ENCODE measurements at places on chromosomes 1 and 21.

DNA sequence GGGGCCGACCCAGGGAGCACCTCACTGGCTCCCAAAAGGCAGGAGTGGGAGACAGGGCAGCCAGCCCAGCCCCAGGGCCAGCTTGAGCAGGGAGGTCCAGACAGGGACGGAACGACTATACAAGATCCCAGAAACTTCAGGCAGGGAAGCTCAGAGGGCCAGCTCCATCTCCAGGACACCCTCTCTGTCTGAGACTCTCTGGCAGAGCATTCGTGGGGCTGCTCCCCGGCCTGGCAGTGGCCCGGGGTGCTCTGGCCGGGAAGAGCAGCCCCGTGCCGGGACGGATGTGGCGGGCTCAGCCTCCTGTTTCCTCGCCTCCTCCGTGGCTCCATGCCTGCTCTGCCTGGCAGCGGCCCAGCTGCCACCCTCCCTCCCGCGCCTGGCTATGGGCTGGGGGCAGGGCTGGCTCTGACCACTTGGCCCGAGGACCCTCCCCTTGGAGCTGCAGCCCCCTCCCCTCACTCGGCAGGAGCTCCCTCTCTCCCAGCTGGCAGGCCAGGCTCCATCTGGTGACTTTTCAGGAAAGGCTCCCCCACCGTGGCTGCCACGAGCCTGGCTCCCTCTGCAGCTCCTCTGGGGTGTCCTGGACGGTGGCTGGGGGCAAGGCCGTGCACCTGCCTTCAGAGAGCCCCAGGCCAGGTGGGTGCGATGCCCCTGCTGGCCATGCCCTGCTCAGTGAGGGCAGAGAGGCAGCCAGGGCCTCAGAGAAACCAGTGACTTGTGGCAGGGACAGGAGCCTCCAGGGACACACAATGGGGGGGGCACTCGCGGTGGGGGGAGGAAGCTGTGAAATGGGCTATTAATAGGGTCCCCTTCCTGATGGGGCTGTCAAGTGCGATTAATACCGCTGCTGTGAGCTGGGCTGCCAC is 5.6 kb upstream of the PLCH2 start:
- DNase-seq, result no peak

- DNase-seq, result peak; percentile 43
Measured at GRCh38 chr1:209398313-209398991, 185.1 kb upstream of the CAMK1G start.

DNA sequence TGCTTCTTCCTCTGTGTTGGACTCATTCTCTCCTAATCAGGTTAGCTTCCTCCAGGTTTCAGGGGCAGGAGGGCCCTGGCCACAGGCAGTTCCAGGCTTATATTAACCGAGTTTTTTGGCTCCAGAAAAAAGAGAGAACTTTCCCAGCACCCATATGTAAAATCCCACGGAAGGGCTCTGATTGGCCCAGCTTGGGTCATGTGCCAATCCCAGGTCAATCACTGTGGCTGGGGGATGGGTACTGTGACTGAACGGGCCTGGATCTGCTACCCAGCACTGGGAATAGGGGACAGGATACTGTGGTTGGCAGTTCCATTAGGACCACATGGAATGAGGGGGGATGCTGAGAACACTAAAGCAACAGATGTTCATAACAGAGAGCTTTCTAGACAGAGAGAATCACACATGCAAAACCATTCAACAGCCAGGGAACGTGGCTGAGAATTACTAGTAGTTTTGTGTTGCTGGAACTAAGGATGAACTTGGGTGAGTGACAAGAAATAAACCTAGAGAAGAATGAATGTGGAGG is 51.1 kb upstream of the NEK2 start:
- no peak for DNase-seq

DNA sequence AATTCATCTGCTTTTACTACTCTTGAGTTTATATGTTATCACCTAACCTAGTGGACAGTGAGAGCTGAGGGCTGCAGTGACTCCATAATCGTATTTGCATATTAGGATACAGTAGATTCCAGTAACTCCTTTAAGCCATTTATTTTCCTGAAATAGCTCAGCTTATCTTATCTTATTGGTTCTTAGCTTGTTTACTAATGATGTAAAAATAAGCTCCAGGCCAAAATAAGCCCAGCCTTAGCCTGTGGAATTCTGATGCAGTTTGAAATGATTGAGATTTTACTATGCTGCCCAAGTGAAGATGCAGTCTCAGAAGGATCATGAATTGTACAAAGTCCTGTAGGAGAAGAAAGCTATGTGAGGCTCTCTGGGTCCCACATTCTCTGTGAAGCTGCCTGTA is 18.1 kb downstream of the ATP1A1 start:
- DNase-seq, result no peak

- DNase-seq, result no peak
Measured at GRCh38 chr1:109369167-109369746, 28.5 kb downstream of the SORT1 start.

- no peak for DNase-seq
Measured at GRCh38 chr1:112798292-112798691, 83.2 kb upstream of the PPM1J start.

GRCh38 chr1:40053138-40053887 is 12.8 kb downstream of the CAP1 start:
- no peak for DNase-seq

DNA sequence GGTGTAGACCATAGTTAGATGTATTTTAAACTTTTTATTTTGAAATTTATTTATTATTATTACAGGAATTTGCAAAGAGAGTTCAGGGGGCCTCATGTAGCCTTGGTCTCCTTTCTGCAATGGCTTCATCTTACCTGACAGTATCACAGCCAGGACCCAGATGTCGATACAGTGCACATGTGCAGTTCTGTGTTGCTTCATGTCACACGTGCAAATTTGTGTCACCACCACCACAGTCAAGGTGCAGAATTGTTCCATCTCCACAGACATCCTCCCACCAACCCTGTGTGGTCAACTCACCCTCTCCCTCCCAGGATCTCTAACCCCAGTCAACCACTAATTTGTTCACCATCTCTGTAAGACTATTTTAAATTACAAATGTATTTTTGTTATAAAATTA is 184.5 kb downstream of the CAMTA1 start:
- DNase-seq, result no peak

DNA sequence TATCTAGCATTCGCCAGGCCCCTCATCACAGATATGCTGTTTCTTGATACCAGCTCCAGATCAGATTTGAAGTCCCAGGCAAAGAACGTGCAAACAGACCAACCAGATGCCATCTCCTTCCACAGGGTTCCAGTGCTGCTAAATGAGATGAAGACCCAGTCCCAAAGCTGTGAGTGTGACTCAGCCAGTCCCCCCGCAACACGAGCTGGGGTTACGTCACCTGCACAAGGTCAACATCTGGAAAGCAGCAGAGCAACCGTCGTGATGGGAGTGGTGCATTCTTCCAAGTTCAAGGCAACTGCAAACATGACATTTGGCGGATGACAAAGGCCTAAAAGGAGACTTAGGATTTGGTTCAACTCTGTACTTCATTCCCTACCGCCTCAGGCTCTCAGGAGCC is 69.6 kb upstream of the TIAM1 start:
- DNase-seq, result no peak

DNA sequence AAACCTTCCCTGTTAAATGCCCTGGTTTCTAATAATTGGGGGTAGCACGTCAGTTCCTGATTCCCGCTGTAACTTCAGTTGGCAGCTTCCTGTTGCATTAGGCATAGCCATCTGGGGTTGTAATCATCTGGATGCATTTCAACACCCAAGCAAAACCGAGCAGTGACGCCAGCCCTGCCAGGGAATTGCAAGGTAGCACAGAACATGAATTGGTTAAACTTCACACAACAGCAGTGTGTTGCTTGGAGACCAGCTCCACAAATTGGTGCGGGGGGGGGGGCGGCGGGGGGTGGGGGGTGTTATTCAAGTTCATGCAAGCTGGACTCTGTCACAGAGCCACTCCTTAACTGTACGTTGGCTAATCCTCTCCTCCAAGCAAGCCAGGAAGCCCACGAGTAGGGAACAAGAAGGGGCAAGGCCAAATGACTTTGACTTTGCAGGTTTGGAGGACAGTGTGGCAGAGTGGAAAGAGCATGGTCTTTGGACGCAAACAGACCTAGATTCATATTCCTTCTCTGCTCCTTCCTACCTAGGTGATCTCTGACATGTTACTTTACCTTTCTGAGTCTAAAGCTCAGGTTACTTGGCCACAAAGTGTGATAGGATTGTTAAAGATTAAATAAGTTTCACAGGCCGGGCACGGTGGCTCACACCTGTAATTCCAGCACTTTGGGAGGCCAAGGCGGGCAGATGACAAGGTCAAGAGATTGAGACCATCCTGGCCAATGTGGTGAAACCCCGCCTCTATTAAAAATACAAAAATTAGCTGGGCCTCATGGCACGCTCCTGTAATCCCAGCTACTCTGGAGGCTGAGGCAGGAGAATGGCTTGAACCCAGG is 4.7 kb downstream of the LAX1 start:
- DNase-seq, result no peak

GRCh38 chr1:153538315-153538821 is 2.4 kb downstream of the S100A5 start:
- no peak for DNase-seq

- no peak for DNase-seq
Measured at GRCh38 chr1:198620218-198620617, 18.6 kb upstream of the PTPRC start.

- no peak for DNase-seq
Measured at GRCh38 chr1:151012684-151013471, 4.6 kb downstream of the PRUNE1 start.

- DNase-seq, result no peak
Measured at GRCh38 chr1:203765029-203765837, at the start of gene LAX1. Gene LAX1, plus strand, starts transcription at chr1:203765183. Its CDS starts 383 bp downstream, at chr1:203765566.

- DNase-seq, result no peak
Measured at GRCh38 chr1:230230273-230230672, 163.2 kb downstream of the GALNT2 start.

DNA sequence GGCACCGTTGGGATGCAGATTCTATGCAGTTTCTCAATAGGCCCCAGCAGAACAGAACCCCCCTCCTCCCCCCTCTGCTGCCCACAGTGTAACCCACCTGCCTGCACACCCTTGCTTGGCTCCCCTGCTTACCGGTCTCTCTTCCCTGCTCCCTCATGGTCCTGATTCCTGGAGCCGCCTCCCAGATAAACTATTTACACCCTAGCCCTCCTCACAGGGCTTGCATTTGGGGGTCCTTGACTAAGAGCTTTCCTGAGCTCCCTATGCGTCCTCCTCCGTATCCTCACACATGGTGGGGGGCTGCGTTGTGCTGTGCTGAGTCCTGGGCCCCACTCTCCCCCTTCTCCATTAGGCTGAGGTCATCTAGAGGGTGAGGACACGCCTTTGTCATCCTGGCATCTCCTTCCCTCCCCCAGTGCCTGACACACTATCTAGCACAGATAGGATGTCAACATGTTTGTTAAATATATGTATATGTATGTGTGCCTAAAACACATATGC is 121.9 kb downstream of the GRIK3 start:
- no peak for DNase-seq

GRCh38 chr1:25821630-25822091 is 1.9 kb downstream of the MTFR1L start:
- no peak for DNase-seq

DNA sequence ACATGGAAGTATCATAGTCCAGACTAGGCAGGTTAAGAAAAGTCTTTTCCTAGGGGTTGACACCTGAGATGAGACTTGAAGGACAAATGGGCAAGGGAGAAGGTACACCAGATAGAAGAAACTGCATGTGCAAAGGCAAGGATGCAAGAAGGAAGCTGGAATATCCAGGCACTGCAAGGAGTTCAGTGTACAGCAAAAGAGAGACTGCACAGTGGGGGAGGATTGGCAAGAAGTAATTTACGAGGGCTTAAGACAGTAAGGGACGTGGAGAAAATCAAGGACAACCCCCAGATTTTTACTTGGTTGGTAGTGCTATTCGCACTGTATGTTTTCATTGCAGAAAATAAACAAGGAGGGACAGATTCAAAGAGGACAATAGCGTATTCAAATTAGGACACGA is 58.5 kb downstream of the DNM3 start:
- no peak for DNase-seq

- no peak for DNase-seq
Measured at GRCh38 chr21:31443736-31444521, 99.9 kb upstream of the TIAM1 start.

- no peak for DNase-seq
Measured at GRCh38 chr1:29119121-29119929, 4.4 kb downstream of the TMEM200B start.

- no peak for DNase-seq
Measured at GRCh38 chr1:67031121-67031858, 22.7 kb downstream of the SLC35D1 start.

- no peak for DNase-seq
Measured at GRCh38 chr1:53367503-53368313, 39.8 kb upstream of the LRP8 start.

- DNase-seq, result no peak
Measured at GRCh38 chr1:74593887-74594866, 79.4 kb downstream of the ERICH3 start.

DNA sequence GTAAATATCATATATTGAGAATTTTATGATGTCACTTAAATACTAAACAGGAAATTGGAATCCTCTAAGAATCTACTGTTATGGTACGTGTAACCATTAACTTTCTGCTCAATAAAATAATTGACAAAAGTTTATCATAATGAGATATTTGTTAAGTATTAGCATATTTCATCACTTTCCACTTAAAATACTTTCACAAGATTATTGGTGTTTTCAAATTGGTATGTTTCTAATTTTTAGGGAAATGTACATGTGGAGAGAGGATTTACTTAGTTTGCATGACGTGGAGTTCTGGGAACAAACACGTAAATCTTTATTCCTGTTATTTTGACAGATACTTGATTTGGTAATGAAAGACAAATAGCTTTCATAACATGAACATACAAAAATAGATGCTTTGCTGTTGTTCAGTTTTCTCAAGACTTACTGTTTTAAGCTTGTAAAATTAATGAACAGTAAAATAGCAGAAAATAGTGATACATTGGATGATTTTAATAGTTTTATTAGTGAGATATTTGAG is 1.6 kb downstream of the SRSF11 start:
- no peak for DNase-seq

- DNase-seq, result no peak
Measured at GRCh38 chr1:20413776-20414140, 72.3 kb downstream of the CAMK2N1 start.

DNA sequence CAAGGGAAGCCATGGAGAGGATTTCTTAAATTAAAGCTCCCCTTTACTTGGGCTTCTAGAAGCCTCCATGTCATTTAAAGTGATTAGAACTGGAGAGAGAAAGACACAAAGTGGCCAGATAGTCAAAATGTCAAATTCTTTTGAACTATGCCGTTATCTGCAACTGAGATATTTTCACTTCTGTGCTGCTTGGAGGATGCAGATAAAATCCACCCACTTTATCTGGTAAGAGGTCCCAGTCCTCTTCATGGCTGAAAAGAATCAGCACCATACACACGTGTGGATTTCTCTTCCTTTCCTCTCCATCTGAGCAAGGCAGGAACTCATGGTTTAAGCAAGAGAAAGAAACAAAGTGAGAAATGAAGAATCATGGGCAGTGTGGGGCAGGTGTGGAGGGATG is 276.9 kb upstream of the RUNX1 start:
- no peak for DNase-seq

DNA sequence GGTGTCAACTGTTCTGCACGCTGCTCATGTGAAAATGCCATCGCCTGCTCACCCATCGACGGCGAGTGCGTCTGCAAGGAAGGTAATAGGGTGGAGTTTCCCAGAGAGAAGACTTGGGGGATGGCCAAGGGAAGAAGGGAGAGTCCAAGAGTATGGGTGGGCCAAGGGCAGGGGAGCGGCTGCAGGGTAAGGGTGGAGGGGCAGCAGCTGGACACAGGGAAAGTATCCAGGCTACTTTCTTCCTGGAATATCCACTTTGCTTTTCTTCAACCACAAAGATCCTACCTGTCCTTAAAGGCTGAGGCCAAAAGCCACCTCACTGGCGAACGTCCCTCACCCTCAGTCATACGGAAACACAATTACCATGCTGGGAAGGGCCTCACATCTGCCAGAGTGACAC is 11.5 kb upstream of the LRRC71 start:
- DNase-seq, result no peak
